ENCODE measurements at places on chromosomes 13 and 19.

- DNase-seq, result no peak
Observed at GRCh38 chr13:90197722-90198121, 1149.8 kb upstream of the MIR17HG start.

DNA sequence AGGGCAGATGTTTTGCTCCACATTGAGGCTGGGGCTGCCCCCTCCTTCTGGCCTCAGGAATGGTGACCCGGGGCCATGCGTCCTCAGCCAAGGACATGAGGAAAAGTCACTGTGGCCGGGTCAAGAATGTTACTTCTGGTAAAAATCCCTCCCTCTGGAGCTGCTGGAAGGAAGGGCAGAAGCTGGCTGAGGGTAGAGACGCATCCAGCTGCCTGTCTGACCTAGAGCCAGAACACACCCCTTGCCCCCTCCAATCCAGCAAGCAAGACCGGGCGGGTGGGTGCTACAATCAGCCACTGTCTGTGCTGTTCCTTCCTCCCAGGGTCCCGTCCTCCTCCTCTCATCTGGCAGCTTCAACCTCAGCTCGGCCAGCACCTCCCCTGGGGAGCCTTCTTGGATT, 59.0 kb downstream of the PTPRS start:
- DNase-seq, result no peak

- DNase-seq, result no peak
Observed at GRCh38 chr19:8340341-8341096, 2.5 kb downstream of the KANK3 start.

DNA sequence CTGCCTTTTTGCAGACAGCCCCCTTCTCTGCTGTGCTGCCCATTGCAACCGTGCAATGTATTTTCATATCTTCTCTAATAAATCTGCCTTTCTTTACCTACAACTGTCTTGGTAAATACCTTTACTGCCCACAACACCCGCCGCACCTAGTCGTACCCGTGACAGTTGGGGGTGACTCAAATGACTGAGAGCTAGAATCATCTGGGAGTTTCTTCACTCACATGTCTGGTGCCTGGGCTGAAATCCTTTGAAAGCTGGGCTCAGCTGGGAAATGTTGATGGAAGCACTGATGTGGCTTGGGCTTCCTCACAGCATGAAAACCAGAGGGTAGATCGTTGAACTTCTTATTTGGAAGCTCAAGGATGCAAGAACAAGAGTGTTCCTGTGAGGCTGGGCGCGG, 2.8 kb upstream of the PNMA8A start:
- DNase-seq, result no peak
